M059J (cell line): ENCODE measurements at places on chromosomes 13 and 19.
A peak's percentile ranks its signal among the peaks of the same experiment; 100 is the strongest.

- no peak for DNase-seq
Measured at GRCh38 chr19:23523863-23524262, 128.6 kb upstream of the ZNF91 start.

- no peak for DNase-seq
Measured at GRCh38 chr19:8257052-8257443, 47.9 kb downstream of the CERS4 start.

- peak; percentile 46 for DNase-seq
Measured at GRCh38 chr13:40666933-40667621, 636 bp upstream of the FOXO1 start.

GRCh38 chr13:72599178-72599743 is 128.2 kb downstream of the MZT1 start:
- no peak for DNase-seq

GRCh38 chr19:8484331-8484894 is 18.0 kb downstream of the PRAM1 start:
- DNase-seq = no peak
